ENCODE measurements at places on chromosomes 13 and 19.

GRCh38 chr19:40803857-40804782 is 5.1 kb downstream of the EGLN2 start:
- DNase-seq = peak; percentile 77

GRCh38 chr19:1076951-1077350 is 10.0 kb downstream of the ARHGAP45 start:
- peak; percentile 96 for DNase-seq

- no peak for DNase-seq
These were observed 749 bp upstream of the PAN3 start for GRCh38 chr13:28137596-28137995.

DNA sequence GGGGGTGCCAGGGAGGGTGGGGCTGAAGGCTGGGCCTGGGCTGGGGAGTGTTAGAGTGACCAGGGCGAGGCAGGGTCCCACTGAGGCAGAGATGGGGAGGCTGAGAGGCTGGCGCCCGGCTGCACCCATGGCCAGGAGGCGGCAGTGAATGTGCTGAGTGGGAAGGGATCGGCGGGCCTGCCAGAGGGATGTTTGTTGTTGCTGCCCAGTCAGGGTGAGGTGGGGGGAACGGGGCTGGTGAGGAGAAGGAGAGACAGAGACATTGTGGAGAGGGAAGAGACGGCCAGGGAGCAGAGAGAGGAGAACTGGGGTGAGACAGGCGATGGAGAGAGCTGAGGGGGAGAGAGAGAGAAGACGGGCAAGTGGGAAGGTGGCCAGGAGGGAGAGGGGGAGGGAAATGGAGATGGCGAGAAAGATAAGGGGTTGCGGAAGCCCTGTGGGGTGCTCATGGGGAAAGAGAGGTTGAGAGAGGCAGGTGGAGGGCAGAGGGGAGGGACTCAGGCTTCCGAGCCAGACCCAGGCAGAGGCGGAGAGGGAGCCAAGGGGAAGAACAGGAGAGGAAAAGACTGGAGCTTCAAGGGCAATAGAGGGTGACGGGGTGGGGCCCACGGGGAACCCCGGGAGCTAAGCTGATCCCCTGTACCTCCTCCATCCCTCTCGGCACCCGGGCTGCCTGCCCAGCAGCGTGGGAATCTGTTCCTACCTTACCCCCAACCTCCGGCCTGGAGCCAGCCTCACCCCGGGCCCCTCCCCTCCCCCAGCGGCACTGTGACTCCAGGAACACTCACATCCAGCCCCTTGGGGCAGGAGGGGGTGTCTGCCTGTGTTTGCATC is 690 bp upstream of the B3GNT8 start:
- peak; percentile 52 for DNase-seq

GRCh38 chr13:108427355-108427754 is 157.8 kb downstream of the TNFSF13B start:
- no peak for DNase-seq

DNA sequence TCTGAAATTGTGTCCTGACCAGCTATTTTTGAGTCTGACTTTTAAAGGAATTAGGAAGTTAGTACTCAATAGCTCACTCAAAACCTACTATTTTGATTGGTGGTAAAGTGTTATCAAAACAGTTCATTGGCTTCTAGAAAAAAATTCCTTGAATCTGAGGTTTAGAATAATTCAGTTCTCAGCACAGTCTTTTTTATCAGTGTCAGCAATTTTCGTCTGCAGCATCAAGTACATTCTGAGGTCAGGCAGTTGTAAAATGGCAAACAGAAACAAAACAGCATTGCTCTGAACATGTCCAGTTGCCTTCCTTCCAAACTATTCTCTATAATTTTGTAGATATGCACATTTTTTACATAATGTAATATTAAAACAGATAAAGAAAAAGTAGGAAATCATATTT is 1644.1 kb downstream of the SLITRK5 start:
- DNase-seq = no peak

GRCh38 chr13:92573467-92574057 is 653.0 kb upstream of the GPC6 start:
- DNase-seq = no peak

DNA sequence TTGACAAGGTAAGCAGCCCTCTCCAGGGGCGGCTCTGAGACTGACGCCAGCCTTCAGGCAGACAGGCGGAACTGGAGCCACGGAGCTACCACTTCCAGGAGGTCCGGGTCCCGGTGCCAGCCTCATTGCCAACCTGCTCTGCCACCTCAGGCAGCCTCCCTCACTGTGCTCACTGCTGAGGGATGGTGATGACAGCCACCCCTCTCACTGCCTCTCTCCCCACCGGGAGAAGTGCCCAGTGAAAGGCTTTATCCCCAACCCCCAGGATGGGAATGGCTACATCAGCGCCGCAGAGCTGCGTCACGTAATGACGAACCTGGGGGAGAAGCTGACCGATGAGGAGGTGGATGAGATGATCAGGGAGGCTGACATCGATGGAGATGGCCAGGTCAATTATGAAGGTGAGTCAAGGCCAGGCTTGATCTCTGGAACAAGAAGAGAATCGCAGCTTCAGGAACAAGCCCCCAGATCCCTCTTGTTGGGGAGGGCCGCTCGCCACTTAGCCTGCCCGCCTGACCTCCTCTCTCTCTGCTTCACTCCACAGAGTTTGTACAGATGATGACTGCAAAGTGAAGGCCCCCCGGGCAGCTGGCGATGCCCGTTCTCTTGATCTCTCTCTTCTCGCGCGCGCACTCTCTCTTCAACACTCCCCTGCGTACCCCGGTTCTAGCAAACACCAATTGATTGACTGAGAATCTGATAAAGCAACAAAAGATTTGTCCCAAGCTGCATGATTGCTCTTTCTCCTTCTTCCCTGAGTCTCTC is 7.6 kb downstream of the CALM3 start:
- DNase-seq = no peak

DNA sequence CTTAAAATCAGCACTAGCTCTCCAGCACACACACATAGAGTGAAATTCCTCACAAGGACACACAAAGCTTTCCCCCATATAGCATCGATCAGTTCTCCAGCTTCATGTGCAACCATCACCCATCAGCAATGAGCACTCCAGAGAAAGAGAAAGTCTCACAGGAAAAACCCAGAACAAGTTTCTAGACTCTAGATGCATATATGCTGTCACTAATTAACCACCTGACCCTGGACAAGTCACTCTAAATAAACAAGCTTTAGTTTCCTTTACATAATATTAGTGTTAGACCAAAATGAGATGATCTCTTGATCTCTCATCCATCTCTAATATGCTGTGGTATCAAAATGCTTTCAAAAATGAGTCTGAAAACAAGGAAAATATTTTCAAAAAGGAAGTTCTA is 81.2 kb downstream of the TBC1D4 start:
- no peak for DNase-seq

DNA sequence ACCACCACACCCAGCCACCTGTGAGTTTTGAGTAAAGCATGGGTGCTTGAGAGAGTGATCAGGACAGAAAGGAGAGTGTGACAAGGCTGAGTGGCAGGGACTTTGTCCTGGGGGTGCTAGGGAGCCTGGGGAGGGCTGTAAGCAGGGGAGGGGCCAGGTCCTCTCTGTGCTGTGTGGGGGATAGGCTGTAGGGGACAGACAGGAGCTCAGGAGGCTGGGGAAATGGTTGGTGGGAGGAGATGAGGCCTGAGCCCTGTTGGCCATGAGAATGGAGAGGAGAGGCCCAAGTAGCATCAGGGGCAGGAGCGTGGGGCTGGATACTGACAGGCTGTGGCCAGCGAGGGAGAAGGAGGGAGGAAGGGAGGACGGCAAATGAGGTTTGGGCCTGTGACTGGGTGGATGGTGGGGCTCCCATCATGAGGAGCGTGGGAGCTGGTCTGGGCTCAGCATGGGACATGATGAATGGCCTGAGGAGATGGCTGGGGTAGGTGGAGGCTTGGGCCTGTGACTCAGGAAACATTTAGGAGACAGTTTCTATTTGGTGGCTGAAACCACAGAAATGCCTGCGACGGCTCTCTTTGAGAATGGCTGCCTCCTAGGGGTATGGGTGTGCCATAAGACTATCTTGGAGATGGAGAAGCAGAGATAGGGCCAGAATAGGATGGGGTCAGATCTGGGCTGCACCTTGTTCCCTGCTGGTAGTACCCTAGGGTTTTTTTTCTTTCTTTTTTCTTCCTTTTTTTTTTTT is 25.0 kb downstream of the GRIN2D start:
- DNase-seq = no peak

- no peak for DNase-seq
These were observed 8.8 kb downstream of the PPP2R1A start for GRCh38 chr19:52198678-52199077.

DNA sequence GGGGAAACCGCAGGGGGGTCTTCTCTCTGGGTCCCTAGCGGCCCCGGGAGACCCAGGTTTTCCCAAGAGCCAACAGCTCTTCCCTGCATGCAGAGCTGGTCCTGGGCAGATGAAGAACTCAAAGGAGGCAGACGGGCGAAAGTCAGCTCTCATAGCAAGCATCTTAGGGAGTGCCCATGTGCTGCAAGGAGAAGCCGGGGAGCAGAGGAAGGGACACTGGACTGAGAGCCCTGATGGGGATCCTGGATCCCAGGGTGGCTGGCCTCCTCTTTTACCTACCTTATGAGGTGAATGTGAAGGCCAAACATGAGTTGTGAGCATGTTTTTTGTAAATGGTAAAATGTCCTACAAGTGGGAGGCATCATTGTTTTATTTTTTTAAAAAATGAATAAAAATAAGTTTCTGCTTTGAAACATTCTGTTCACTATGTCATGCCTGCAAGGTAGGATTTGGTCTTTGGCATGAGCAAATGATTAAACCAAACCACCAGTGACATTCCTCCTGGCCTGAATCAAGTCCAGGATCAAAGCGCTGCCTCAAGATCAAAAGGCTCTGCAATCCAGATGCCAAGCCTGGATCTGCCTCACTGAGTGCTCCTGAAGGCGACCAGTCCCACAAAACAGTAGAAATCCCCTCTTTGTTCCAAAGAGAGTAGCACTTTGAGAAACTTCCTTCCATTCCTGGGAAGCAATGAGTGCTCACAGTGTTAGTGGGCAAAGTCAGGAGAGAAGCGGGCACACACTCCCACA is 92.2 kb upstream of the SERP2 start:
- no peak for DNase-seq

DNA sequence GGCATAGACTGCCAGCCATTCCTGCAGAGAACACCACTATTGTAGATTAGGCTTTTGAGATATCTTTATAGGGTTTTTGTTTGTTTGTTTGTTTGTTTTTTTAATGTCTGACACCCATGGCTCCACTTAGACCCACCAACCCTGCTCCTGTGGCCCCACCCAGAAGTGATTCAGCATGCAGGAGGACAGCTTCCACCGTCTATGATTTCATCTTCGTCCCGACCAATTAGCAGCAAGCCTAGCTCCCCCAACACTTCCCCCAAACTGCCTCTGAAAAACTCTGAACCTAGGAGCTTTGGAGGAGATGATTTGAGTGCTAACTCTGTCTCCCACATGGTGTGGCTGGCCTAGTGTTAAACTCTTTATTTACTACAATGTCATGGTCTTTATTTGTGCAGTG is 108.3 kb upstream of the RXFP2 start:
- no peak for DNase-seq

DNA sequence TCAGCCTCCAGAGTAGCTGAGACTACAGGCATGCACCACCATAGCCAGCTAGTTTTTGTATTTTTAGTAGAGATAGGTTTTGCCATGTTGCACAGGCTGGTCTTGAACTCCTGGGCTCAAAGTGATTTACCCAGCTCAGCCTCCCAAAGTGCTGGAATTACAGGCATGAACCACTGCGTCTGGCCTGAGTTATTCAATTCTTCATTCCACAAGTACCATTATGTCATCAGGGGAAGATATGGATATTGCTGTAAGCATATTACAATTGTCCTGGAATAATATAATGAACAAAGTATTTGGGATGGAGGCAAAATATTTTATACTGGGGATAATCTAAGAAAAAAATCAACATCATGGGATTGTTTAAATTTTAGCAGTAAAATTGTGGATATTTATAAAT is 646.0 kb upstream of the SLITRK6 start:
- DNase-seq = no peak

- no peak for DNase-seq
These were observed 21.9 kb downstream of the IQCN start for GRCh38 chr19:18252370-18252717.

DNA sequence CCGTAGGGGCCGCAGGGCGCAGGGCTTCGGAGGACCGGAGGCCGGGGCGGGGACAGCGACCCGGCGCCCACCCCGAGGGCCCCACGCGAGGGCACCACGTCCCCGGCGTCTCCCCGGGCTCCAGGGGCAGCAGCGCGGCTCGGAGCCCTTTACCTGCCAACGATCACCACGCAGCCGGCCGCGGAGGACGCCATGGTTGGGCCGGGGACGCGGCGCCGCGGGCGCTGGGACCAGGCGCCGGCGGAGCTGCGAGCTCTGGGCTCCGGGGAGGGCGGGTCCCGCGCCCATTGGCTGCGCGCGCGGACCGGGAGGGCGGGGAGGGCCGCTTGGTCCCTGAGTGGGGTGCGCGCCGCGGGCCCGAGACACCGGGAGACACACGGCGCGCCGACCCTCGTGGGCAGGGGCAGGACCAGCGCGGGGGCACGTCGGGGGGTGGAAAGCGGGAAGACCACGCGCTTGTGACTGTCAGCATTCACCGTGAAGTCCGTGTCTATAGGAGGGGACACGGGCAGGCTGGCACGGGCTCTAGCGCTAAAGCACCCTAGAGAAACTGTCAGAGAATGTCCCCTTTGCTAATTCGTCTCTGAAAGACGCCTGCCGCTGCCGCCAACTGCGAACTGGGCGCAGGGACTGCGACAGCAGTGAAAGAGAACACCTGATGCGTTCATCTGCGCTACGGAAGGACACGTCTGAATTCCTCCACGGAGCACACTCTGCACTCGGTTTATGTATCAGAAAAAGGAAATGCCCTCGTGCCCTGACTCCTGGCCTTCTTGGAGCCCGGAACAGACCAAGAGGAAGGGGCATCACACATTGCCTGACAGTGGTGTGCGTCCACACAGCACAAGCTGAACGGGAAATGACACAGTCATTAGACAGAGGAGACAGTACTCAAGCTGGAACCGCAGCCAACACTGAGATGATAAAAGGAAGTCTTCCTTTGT is at the start of gene CRYL1:
Gene CRYL1, minus strand, starts transcription at position 257 of the 944 bp plus-strand sequence. Its CDS starts 63 bp downstream, at position 194.
- peak; percentile 82 for DNase-seq

GRCh38 chr19:10173527-10173926 is 21.2 kb downstream of the DNMT1 start:
- DNase-seq = no peak

GRCh38 chr19:5774921-5775320 is 9.6 kb downstream of the PRR22 start:
- DNase-seq = no peak

DNA sequence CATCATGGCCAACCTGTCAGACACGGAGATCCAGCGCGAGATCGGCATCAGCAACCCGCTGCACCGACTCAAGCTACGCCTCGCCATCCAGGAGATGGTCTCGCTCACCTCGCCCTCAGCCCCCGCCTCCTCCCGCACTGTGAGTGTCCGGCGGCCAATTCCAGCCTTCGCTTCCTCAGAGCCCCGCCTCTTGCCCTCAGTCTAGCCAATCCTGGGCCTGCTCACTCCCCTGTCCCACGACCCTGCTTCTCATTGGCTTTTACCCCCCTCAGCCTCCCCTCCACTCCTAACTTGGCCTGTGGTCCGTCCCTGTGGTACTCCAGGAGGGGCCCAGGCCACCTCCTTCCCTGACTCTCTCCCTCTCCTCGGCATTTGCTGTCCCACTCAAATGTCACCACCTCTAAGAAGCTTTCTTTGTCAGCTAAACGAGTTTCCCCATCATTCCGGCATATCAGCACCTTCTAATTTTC is 12.3 kb downstream of the HRC start:
- DNase-seq = peak; percentile 72

Measured in CD4-positive, alpha-beta T cell treated with Interleukin-17A for 4 hours (primary cell).